Bronchial epithelial cell (primary cell): ENCODE measurements at places on chromosomes 3 and 15. TPM values are rescaled to one million over a fixed set of nuclear protein-coding genes. Genes with fewer than 3 reads are reported as not detected.

- DNase-seq = peak; percentile 67
Observed at GRCh38 chr15:43238671-43239131, 17.9 kb upstream of the EPB42 start.

GRCh38 chr3:117726776-117727175 is 1017.2 kb downstream of the TUSC7 start:
- no peak for DNase-seq

GRCh38 chr3:183149915-183150750 is 12.4 kb downstream of the LAMP3 start:
- no peak for DNase-seq

DNA sequence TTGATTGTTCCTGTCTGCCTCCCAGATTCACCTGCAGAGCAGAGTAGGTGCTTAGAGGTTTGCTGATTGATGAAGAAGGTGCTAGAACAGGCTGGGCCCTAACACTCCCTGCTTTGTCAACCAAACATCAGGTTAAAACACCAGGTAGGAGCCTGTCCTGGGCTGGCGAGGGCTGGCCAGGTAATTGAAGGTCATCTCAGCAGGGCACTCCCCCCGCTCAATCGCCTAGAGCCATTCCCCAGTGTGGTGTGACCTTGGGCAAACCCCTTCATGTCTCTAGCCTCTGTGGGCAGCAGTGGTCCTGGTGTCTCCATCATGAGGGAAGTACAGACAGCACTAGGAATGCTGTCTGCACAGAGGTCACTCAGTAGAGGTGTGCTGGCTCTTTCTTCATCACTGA is 88.3 kb downstream of the KLF15 start:
- no peak for DNase-seq

GRCh38 chr3:11131371-11131770 is 22.9 kb upstream of the HRH1 start:
- no peak for DNase-seq

- DNase-seq = no peak
Observed at GRCh38 chr15:99120050-99120777, 15.3 kb downstream of the SYNM start.

DNA sequence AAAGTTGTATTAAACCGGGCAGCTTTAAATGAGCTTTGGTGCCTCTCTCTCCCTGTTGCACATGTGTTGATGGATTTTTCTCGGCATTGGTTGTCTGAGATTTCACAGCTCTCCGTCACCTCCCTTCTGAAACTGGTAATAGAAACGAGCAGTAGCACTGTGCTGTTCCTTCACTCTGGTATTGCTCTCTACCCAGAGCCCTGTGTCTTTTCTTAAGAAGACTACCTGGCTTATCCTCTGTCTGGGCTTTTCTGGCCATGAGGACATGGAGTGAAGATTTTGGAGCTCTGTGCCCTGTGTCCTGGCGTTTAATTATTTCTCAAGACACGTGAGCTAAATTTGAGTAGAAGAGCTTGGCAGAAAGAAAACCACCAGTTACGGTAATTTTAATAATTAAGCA is 209.6 kb upstream of the EIF1B start:
- no peak for DNase-seq

GRCh38 chr15:25947323-25948314 is 84.5 kb upstream of the ATP10A start:
- DNase-seq = no peak

JAGN1 gene
- total RNA-seq = 24.5 and 35.5 TPM in 2 replicates

MCF2L2 gene
- total RNA-seq = 0.26 TPM in 2 replicates

SKOR1 gene
- total RNA-seq = under 0.01 TPM in 2 replicates

SPINT1 gene
- 145 and 191 TPM in 2 replicates for total RNA-seq

DNA sequence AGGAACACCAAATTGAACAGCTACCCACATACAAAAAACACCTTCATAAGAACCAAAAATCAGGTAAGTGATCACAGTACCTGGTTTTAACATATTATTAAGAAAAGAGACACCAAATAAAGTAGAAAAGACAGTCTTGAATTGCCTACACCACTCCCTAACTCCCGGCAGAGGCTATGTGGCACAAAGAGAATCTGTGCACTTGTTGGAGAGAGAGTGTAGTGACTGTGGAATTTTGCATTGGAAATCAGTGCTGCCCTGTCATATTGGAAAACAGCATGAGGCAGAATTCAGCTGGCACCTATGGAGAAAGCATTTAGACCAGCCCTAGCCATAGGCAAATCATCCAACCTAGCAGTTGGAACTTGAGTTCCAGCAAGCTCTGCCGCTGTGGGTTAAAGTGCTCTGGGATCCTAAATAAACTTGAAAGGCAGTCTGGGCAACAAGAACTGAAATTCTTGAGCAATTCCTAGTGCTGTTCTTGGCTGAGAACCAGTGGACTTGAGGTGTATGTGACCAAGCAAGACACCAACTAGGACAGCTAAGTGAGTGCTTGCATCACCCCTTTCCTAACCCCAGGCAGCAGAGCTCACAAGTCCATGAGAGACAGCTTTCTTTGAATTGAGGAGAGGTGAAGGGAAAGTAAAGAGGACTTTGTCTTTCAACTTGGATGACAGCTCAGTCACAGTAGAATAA is 969.6 kb upstream of the ALCAM start:
- DNase-seq = peak; percentile 23
